ENCODE measurements at places on chromosomes 2 and 18. TPM values are rescaled to one million over a fixed set of nuclear protein-coding genes. Genes with fewer than 3 reads are reported as not detected.

DNA sequence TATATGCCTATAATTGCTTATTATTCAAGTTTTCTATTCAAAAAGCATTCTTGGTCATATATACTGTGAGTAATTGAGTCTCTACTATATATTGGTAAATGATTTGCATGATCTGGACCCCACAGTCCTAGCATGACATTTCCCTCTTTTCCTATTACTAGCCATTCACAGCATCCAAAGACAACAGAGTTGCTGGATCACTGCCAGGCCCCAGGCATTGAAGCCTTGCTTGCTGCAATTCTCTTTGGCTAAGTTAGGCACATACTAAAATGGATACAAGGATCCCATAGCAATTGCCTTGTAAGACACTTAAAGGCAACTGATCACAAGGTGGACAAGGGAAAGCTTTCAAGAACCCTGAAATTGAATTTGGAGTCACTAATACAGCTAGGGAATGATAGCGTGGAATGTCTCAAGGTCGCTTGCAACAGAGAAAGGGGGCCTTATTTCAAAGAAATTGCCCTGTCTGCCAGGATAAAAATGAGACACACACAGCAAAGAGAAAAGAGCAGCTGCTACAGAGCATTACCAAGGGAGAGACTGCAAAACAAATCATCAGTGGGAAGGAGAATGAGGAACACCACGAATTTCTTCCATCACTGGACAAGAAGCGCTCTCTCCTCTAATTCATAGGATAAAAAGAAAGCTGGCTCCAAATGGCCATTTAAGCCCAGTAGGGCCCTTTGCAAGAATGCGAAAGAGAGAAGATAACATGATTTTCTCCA is 77.1 kb upstream of the EPHA4 start:
- no peak for DNase-seq
- H3K27ac ChIP-seq: no peak overlapping the region
- H3K27me3 ChIP-seq: no peaks in the 10 kb centered on the region
- H3K36me3 ChIP-seq: no peaks in the 10 kb centered on the region
- H3K4me3 ChIP-seq: no peak overlapping the region
- no peaks in the 10 kb centered on the region for H3K4me1 ChIP-seq

- no peak for DNase-seq
- H3K36me3 ChIP-seq: no peaks in the 10 kb centered on the region
- no peaks in the 10 kb centered on the region for H3K27me3 ChIP-seq
- H3K4me1 ChIP-seq: no peaks in the 10 kb centered on the region
- no peak overlapping the region for H3K27ac ChIP-seq
These were observed 87.5 kb downstream of the ZCCHC2 start for GRCh38 chr18:62610351-62610700.

PLB1 gene
- total RNA-seq: 5.6 TPM

DPP10 gene
- 0.33 TPM for total RNA-seq

DNA sequence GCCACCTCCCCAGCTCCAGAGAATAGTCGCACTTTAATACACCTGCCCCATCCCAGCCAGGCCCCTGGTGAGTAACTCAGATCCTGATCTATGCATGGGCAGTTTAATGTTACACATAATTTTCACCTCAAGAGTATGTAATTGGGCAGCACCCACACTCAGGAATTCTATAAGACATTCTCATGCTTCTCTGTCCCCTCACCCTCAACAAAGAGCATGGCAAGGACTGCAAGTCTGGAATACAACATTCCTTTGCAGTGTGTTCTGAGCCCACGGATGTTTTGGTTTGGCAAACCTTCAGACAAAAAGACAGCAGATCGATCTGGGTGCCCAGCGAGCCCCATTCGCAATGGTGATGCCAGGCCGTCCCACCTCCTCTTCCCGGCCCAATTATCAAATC is 4.9 kb upstream of the SLC14A1 start:
- no peaks in the 10 kb centered on the region for H3K27me3 ChIP-seq
- no peaks in the 10 kb centered on the region for H3K36me3 ChIP-seq
- no peak overlapping the region for H3K27ac ChIP-seq
- no peak overlapping the region for H3K4me3 ChIP-seq

GRCh38 chr2:105403783-105404698 is 5.2 kb upstream of the FHL2 start:
- no peaks in the 10 kb centered on the region for H3K27me3 ChIP-seq
- no peaks in the 10 kb centered on the region for H3K4me1 ChIP-seq
- H3K36me3 ChIP-seq: no peaks in the 10 kb centered on the region
- peak overlapping the region; percentile 81 for H3K27ac ChIP-seq
- DNase-seq: no peak

POTEI gene
- 0.98 TPM for total RNA-seq

LYPD6 gene
- total RNA-seq: 3.9 TPM

DNA sequence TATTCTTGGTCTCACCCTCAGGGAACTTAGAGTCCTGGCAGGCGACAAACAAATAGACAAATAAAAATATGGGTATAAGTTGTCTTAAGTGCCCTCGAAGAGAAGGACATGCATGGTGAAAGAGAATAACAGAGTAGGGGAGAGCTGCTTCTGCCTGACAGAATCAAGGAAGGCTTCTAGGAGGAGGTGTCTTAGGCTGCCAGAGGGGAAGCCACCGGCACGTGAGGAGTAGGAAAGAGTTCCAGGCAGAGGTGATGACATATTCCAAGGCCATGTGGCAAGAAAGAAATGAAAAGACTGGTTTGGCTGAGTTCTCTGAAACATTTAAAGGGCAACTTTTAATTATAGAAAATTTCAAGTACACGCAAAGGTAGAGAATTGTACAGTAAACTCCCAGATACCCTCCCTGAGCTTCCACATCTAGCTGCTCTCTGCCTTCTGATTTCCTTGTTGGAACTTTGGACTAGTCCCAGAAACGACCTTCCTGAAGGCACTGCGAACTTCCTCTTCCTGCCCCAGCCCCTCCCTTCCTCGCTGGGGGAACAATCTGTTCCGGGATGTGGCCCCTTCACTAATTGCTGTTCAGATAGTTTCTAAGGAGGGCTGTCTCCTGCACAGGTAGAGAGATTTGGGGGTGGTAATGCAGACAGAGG is 91.7 kb downstream of the DYSF start:
- no peaks in the 10 kb centered on the region for H3K4me1 ChIP-seq
- H3K27ac ChIP-seq: no peak overlapping the region
- DNase-seq: no peak
- no peak overlapping the region for H3K4me3 ChIP-seq
- H3K27me3 ChIP-seq: peaks cover 13% of the 10 kb centered on the region

GRCh38 chr2:183033951-183034350 is 4.3 kb downstream of the NCKAP1 start:
- H3K27me3 ChIP-seq: no peaks in the 10 kb centered on the region
- H3K4me3 ChIP-seq: no peak overlapping the region
- DNase-seq: no peak
- H3K4me1 ChIP-seq: no peaks in the 10 kb centered on the region

PPP1R1C gene
- total RNA-seq: 4.2 TPM

DNA sequence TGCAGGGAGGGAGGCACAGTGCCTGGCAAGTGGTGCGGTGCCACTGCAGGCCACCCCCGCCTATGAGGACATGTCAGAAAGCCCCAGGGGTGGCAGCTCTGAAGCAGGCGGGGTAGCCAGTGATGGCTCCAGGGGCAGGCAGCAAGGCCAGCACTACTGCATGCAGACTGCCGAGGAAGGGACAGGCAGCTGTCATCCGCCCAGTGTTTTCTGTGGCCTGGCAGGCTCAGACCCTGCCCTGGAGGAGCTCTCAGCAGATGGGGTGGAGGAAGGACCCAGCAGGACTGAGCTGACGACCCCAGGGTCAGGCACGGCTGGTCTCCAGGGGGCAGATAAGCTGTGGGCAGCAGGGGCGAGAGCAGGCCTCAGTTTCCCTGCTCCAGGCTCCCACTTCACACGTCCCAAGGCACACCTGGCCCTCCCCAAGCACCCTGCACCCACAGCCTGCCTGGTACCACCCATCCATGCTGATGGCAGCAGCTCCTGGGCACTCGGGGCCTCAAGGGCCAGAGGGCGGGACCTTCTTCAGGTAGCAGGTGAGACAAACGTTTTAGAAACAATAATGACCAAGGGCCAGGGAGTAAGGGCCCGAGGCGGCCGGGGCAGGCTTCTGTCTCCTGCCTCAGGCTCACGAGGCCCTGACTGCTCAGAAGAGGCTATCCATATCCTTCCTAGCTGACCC is 48.5 kb downstream of the HS6ST1 start:
- peak overlapping the region; percentile 25 for H3K27ac ChIP-seq
- H3K36me3 ChIP-seq: no peaks in the 10 kb centered on the region
- DNase-seq: no peak
- H3K4me1 ChIP-seq: no peaks in the 10 kb centered on the region

DNA sequence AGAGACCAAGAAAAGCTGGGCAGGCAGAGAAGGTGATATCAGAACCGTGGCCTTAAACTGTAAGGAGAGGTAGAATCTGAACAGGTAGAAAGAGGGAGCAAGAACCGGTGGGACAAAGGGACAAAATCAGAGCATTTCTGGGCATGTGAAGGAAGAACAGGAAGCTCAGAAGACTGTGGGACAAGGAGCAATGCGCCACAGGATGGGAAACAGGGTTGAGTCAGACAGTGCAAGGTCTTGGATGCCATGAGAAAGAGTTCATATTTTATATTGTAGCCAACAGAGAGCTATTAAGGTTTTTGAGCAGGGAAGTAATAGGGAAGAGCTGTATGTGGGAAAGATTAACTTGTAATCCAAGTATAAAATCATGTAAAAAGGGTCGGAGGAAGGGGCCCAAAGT is 106.4 kb upstream of the UGP2 start:
- no peak for DNase-seq
- no peaks in the 10 kb centered on the region for H3K27me3 ChIP-seq
- H3K27ac ChIP-seq: no peak overlapping the region
- peaks cover 4% of the 10 kb centered on the region for H3K4me1 ChIP-seq

GRCh38 chr18:11146947-11147345 is 2.4 kb downstream of the PIEZO2 start:
- no peaks in the 10 kb centered on the region for H3K36me3 ChIP-seq
- peaks cover 27% of the 10 kb centered on the region for H3K27me3 ChIP-seq

TCF7L1 gene
- total RNA-seq: 6.9 TPM

LRATD1 gene
- total RNA-seq: 4.9 TPM

GRCh38 chr2:172375251-172375650 is 52.1 kb upstream of the ITGA6 start:
- no peaks in the 10 kb centered on the region for H3K36me3 ChIP-seq
- no peak overlapping the region for H3K27ac ChIP-seq
- H3K27me3 ChIP-seq: no peaks in the 10 kb centered on the region
- H3K4me1 ChIP-seq: no peaks in the 10 kb centered on the region

DNA sequence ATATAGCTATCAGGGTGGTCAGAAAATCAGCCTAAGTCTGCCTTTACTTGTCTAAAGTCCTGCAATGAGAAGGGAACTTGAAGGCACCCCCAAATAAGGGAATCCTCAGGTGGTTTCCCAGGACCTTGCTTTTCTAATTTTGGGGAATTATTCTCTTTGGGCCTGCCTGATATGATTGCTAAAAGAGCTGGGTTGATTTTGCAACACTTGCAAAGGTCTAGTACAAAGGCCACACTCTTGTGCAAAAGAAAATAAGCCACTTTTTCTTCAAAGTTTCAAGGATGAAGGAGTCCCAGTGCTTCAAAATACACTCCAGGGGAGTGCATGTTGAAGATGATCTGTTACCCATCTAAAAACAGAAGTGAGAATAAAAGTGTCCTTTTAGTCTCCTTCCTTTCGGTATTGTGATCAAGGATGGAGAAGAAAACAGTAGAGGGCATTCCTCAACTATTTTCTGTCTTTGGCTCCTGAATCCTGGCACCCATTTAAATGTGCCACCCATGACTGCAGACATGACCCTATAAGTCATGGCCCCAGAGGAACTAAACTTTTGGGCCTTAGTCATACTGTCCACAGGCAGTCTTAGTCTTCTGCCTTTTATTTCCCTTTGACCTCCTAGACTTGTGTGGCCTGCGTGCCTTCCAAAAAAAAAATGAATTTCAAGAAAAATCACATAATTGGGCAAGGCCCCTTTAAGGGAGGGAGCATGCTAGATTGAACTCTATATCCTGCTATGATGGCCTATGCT is 5.1 kb downstream of the SULT1C3 start:
- DNase-seq: no peak
- no peak overlapping the region for H3K27ac ChIP-seq
- H3K27me3 ChIP-seq: no peaks in the 10 kb centered on the region
- H3K4me3 ChIP-seq: no peak overlapping the region
- H3K4me1 ChIP-seq: no peaks in the 10 kb centered on the region
- H3K36me3 ChIP-seq: no peaks in the 10 kb centered on the region

- no peaks in the 10 kb centered on the region for H3K36me3 ChIP-seq
- no peaks in the 10 kb centered on the region for H3K27me3 ChIP-seq
- H3K27ac ChIP-seq: no peak overlapping the region
- H3K4me3 ChIP-seq: no peak overlapping the region
- no peaks in the 10 kb centered on the region for H3K4me1 ChIP-seq
These were observed 81.5 kb upstream of the SLC66A3 start for GRCh38 chr2:11073776-11074175.

UGT1A10 gene
- total RNA-seq: not detected

Measured in breast epithelium (tissue), 4 donors.